Stimulated activated CD4-positive, alpha-beta T cell treated with anti-CD3 and anti-CD28 coated beads, Interleukin-12 subunit alpha, Interleukin-12 subunit beta, amount 100 ng/mL, for 48 hours (primary cell): ENCODE measurements at places on chromosomes 6 and 20.

DNA sequence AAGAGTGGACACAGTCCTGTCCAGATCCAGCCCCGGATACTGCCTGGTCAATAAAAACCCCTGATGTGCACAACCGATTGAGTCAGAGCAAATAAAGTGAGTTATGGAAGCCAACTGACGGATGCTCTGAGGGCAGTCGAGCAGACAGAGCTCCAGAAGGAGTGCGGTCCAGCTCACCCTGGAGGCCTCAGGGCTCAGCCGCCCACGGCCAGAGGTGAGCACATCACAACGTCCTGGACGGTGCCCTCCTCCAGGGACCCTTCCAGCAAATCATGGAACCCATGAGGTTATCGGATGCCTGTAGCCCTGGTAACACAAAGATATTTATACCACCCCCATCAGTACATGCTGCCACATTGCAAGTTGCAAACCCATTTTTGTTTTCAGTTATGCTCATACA, 44.0 kb upstream of the SMOC2 start:
- no peak for DNase-seq

GRCh38 chr6:21918041-21918440, 324.5 kb downstream of the SOX4 start:
- no peak for DNase-seq

GRCh38 chr6:133632206-133632605, 256.7 kb upstream of the TCF21 start:
- DNase-seq, result no peak

DNA sequence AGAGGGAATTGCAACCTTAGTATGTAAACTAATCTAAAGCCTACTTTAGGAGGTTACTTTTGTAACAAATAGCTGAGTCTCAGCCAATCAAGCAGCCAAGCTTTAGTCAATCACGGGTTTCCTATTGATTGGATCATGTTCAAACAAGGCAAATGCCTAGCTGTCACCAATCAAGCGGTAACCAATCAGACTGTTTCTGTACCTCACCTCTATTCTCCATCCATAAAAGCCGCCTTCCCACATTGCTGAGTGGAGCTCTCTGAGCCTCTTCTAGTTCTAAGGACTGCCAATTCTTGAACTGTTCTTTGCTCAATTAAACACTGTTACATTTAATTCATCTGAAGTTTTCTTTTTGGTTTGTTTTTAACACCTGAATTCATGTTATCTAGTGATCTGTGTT, 148.4 kb upstream of the BMP5 start:
- DNase-seq, result no peak

GRCh38 chr6:157424491-157425020, 43.6 kb downstream of the ZDHHC14 start:
- DNase-seq, result no peak

GRCh38 chr6:27053738-27054137, 193.8 kb upstream of the PRSS16 start:
- no peak for DNase-seq

GRCh38 chr20:47241345-47241781, 115.1 kb downstream of the ZMYND8 start:
- DNase-seq, result no peak

GRCh38 chr6:122401104-122401503, 1.7 kb downstream of the HSF2 start:
- no peak for DNase-seq

DNA sequence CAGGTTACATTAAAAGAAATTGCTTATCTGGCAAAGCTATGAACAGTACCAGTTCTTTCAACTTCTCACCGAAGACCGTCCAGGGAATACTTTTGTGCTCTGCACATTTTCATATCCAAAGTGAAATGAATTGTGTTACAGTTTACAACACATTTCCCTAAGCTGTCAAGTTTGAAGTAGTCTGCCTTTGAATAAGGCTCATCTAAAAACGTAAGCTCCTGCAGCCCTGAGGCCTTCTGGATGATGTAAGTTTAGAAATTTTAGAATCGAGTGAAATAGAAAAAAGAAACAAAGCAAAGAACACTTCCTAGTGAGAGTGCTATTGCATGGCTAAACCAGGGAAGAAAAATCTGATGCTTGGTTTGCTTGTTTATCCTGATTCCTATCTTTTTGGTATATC, 653.8 kb downstream of the MMUT start:
- DNase-seq, result no peak

DNA sequence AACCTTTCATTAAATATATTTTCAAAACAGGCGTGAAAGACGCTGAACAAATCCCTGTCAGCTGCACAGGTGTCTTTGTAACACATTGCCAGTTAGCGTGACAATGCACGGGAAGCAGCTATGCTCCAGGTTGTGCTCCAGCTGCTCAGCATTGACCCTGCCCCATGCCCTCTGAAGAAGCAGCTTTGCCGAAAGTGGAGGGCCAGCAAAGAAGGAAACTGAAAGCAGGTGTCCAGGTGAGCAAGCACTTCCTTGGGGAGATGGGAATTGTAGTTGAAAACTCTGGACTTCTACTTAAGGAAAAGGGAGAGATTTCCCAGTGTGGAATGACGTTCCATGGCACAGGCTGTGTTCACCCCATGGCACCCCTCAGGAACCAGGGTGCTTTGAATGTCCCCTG, 125.7 kb downstream of the TTLL2 start:
- no peak for DNase-seq

- no peak for DNase-seq
Measured at GRCh38 chr6:73722318-73723060, 26.5 kb downstream of the CD109 start.

DNA sequence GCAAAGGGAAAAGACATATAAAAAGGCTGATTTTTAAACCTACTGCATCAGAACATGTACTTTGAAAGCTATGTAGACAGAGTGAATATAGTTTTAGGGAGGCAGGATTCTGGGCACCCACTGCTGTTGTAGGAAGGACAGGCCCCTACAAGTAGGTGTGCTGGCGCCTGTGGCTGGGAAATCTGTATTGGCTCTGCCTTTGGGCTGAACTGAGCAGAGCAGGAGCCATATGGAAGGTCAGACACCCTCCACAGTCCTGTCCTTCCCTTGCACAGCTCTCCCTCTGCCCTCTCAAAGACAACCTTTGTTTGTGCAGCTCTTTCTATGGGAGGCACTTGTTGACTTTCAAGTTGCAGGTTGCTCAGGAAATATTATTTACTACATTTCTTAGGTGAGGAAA, 18.4 kb upstream of the ULBP3 start:
- no peak for DNase-seq

DNA sequence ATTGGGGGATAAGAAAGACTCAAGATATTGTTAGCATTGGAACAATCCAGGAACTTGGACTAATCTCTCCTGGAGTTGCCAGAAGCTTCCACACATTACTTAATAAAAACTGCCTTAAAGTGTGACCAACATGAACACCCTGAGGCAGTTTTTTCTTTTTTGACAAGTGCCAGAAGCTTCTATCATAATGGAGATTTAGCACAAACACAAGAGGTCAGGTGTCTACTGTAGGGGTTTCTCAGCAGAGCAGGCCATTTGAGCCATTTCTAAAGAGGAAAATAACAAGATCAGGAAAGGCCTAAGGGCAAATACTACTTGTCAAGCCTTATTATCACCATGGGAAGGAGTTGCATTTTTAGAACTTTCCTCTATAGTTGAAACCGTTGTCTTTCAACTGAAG, 361.5 kb downstream of the EPM2A start:
- no peak for DNase-seq

DNA sequence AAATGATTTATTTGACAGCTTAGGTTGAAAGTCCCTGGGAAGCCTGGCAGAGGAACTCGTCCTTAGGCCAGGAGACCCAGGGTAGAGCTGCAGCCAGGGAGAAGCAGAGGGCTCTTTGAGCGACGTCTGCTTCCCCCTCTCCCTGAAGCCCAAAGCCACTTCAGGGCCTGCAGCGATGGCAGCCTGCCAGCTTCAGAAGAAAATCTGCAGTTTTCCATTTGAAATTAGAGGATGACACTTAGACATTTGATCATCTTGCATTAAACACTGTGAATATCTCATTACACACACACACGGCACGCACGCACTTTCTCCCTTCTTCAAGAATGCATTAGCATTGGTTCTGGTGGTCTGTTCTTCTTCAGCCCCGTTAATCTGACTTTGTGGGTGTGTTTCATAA, 96.5 kb downstream of the PLEKHG1 start:
- no peak for DNase-seq

DNA sequence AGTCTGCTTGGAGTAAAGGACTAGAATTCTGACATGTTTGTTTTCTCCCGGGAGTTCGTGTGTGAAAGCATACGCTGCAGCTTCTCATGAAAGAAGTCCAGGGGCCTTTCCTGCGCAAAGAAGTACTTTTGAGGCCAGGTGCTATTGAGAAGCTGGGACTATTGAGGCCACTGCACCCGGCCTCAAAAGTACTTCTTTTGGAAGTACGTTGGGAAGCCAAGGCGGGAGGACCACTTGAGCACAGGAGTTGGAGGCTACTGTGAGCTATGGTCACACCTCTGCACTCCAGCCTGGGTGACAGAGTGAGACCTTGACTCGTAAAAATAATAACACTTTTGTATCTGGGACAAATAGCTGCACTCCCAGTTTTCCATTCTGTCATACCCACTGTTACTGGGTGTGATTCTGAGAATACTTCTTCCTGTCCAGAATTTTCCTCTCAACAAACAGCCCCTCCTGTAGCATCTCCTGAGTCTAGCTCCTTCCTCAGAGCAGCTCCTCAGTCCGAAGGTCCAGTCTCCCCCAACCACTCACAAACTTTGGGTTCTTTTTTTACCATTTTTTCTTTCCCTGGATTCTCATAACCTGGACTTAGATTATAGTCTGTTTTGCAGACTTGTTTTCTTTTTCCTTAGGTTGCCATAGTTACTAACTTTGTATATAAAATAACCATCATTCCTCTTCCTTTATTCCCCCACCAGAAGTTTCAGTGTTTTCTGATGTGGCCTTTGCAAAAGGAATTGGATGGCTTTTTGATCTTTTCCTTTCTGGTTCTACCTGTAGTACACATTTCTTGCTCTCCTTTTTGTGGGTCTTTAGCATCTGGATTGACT, 12.7 kb downstream of the STK35 start:
- no peak for DNase-seq

DNA sequence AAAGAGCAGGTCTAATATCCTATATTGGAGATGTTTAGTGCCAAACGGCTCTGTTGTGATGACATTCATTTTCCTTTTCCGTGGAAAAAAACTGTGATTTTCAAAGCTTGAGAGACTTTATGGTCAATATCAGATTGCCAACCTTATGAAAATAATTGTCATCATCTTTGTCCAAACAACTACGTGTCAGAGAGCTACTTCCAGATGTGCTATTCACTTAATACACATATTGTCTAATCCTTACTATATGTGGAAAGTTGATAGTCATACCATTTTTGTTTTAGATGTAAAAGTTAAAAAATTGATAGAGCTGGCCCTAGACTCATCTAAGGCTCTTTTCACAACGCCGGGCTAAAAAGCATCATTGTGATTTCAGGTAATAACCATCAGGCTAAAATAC, 550.0 kb downstream of the PHF3 start:
- DNase-seq, result no peak

- DNase-seq, result no peak
Measured at GRCh38 chr6:93418408-93419303, 703 bp downstream of the EPHA7 start.

DNA sequence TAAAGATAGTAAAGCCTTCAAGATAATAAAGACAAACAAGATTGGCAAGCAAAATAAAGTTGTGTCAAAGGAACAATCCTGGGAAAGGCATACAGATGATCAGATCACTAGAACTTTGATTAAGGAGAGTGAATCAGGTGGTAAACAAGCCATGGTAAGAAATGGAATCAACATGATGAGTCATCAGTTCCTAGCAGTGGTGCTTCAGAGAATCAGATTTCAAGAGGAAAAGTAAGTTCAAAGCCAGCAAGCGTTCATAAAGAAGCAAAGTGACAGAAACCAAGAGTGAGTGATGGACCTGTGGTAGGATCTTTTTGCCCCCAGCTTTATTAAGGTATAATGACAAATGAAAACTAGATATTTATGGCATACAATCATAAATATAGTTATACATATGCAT, 340.4 kb downstream of the TPBG start:
- DNase-seq, result no peak

DNA sequence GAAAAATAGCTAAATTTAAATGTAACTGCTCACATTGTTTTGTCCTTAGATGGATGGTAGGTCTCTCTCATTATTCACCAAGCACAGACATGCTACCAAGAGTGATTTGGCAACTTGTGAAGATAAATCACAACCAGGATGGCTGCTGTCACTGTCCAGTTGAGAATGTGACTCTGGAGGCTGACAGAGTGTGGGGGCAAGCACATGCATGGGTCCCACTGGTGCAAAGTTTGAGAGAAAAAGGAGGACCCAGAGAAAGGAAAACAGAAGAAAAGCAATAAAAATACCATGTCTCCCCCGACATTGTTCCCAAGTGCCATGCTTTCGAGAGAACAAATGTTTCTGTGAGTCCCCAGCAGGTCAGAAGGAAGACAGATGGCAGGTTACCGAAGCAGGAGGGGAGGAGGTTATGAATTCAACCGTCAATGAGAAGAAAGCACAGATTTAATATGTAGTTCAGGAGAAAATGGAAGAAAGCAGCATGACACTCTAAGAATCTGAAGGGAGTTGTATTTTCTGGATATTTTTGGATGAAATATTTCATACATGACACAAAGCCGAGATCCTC, 73.0 kb upstream of the TSHZ2 start:
- DNase-seq, result no peak

DNA sequence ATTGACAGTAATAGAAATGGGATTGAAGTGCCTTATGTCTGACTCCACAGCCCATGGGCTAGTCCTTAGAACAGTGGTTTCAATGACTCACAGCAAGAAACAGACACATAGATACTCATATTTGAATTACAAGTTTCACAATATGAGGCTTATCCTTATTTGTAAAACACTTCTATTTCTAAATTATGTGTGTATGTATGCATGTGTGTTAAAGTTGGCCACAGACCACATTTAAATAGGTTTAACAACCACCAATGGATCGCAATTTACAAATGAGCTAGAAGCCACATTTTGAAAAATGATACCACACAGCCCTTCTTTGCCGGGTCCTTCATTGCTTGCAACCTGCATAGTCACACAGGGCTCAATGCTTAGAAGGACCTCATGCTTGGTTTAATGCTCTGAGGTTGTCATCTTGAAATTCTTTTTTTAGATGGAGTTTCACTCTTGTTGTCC, 157.8 kb upstream of the PREP start:
- peak; percentile 2 for DNase-seq

DNA sequence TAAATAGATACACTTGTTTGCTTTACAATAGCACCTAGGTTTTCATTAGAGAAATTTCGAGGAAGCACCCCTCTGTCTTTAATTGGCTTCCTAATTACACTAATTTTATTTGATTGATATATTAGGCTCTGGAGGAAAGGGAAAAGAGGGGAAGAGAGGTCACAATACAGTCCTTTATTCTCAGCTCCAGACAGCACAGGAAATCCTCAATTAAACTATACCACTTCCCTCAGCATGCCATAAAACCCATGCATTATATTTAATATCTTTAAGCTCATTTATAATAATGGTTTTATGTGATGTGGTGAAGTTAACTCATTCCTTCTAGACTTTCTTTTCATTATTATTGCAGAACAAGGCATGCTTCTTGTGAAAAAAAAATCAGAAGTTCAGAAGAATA, 17.7 kb upstream of the PDE7B start:
- no peak for DNase-seq
